WTC11 (cell line): ENCODE measurements at places on chromosomes 2 and 18. TPM values are rescaled to one million over a fixed set of nuclear protein-coding genes. Genes with fewer than 3 reads are reported as not detected.

Gene BMP10
- total RNA-seq, result not detected in 3 replicates

Gene USP37
- 18.6 to 21.6 TPM (median 20.2 TPM) in 3 replicates for total RNA-seq

Gene STRN
- total RNA-seq, result 31.1 to 34.7 TPM (median 31.3 TPM) in 3 replicates

Gene ASXL3
- 0.35 to 0.76 TPM (median 0.66 TPM) in 3 replicates for total RNA-seq

Gene ARHGEF33
- total RNA-seq, result 0.42 to 0.57 TPM (median 0.50 TPM) in 3 replicates

Gene IL18RAP
- total RNA-seq, result not detected in 3 replicates

DNA sequence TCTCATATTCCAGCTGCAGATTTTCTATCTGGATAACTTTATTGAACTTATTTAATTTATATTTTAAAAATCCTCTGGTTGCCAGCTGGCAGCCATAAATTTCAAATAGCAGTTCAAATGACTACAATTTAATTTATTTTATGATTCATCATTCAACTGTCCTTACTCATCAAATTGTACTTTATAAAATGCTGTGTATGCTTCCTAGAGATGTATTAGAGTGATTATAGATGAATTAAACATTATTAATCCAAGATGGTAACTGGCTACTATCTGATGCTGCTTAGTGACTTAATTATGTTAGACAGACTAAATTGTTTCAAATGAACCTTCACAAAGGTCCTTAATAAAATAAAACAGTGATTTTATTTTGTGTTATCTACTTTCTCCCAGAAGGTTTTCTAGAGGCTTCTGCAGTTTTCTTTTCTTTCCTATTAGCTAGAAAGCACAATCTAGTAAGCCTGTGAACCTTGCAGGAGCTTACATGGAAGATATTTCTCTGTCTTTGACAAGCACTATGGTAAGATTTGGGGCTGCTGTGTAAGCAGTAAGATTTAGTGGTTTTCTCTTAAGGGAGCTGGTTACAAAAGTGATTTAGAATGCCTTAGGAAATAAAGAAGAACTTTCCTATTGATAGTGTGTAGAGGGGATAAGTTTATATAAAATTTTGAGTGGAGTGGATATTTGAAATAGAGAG is 322.3 kb downstream of the FSIP2 start:
- no peak overlapping the region for H3K4me3 ChIP-seq
- H3K27ac ChIP-seq, result peak overlapping the region; percentile 69; the same call in 1 of the 2 replicates
- H3K4me1 ChIP-seq, result peaks cover 12% of the 10 kb centered on the region
- no peak for DNase-seq

DNA sequence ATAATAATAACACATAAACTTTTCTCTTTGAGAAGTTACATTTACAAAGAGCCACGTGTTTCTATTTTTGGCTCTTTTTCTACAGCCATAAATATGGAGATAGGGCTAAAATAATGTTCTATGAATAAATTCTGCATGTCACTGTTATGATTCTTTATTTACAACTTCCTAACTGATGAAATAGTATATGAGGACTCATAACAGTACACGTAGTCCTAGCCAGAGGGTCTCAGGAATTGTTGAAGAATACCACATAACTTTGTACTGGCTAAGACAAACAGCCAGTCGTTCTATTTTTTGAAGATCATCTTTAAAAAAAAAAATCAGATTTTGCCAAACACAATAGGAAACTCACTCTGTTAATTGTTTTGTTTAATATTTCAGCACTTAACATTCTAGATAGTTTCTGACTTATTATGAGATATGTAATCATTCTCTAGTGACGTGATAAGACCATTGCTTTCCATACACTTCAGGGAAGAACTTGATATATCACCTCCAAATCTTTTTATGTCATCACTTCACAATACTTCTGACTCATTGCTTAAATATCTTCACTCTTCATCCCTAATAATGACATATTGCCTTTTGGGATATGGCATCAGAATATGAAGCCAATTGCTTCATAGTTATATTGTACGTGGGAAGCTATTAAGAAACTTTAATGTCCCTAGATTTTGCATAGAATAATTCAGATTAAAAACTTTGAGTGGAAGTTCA is 256.1 kb downstream of the XIRP2 start:
- H3K4me3 ChIP-seq, result no peak overlapping the region
- H3K4me1 ChIP-seq, result peaks cover 5% of the 10 kb centered on the region
- no peak for DNase-seq
- no peak overlapping the region for H3K27ac ChIP-seq
- no peaks in the 10 kb centered on the region for H3K27me3 ChIP-seq

GRCh38 chr2:201004370-201004769 is 40.9 kb upstream of the ORC2 start:
- H3K4me1 ChIP-seq, result no peaks in the 10 kb centered on the region
- no peaks in the 10 kb centered on the region for H3K27me3 ChIP-seq
- H3K36me3 ChIP-seq, result no peaks in the 10 kb centered on the region
- H3K27ac ChIP-seq, result no peak overlapping the region
- no peak overlapping the region for H3K4me3 ChIP-seq

- H3K36me3 ChIP-seq, result no peaks in the 10 kb centered on the region
- no peak overlapping the region for H3K27ac ChIP-seq
- no peaks in the 10 kb centered on the region for H3K27me3 ChIP-seq
- no peak overlapping the region for H3K4me3 ChIP-seq
- DNase-seq, result no peak
Observed at GRCh38 chr2:80722803-80723202, 418.3 kb upstream of the LRRTM1 start.

GRCh38 chr2:39435234-39435633 is 1.9 kb downstream of the MAP4K3 start:
- H3K36me3 ChIP-seq, result no peaks in the 10 kb centered on the region
- no peaks in the 10 kb centered on the region for H3K27me3 ChIP-seq
- peaks cover 81% of the 10 kb centered on the region for H3K4me1 ChIP-seq
- no peak overlapping the region for H3K27ac ChIP-seq

- H3K27me3 ChIP-seq, result peaks cover 23% of the 10 kb centered on the region
- H3K36me3 ChIP-seq, result no peaks in the 10 kb centered on the region
- no peak overlapping the region for H3K27ac ChIP-seq
- peak; percentile 36 for DNase-seq
- no peak overlapping the region; the same call in 1 of the 2 replicates for H3K4me3 ChIP-seq
Observed at GRCh38 chr2:113876503-113877387, 13.1 kb upstream of the ACTR3 start.
